ENCODE measurements at places on chromosomes 3 and 15.

DNA sequence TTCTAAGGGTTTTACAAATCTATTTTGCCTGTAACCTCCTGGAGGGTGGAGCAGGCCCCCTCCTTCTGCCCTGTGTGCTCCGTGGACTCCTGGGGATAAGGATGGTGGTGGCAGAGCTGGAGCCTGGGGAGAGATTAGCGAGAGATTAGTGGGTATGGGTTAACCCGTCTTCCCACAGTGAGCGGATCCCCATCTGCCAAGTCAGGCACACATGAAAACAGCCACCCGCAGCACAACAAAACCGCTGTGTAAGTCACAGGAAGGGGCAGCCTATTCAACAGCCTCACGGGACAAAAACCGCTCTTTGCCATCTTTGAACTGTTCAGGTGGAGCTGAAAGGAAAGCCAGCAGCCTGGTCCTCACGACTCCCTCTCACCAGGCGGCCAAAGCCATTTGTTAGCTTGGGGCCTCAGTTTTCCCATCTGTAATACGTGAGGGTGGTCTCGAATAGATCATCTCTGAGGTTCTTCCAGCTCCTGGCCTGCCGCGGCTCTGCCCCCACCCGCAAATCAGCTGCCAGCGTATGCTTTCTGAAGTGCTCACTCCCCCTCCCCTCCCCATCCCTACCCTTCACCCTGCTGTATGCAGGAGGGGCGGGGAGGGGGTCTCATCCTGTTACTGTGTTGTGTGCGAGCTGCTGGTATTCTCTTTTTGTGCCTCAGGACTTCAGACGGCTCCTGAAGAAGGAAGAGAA lies 43.6 kb downstream of the PDIA5 start:
- no peak for DNase-seq

- DNase-seq: no peak
Measured at GRCh38 chr3:194035406-194036138, 100.4 kb upstream of the HES1 start.

DNA sequence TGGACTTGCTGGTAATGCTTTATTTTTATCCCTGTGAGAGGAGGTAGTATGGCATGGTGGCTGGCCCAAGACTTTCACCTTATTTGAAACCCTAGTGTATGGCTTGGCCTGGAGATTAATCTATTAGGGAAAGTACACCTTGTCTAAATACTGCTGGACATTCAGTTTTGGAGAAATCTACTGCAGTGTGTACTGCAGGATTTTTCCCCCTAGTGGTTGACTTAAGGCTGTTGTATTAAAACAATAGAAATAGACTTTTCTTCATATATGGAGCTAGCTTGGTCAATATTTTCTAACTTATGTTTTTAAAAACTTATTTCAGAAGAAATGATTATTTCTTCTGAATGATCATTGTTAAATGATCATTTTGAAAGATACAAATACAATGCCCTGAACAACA lies 13.9 kb upstream of the SLITRK3 start:
- DNase-seq: no peak

GRCh38 chr15:52054381-52054780 lies 35.4 kb downstream of the MAPK6 start:
- DNase-seq: no peak

GRCh38 chr3:23072693-23073092 lies 130.4 kb upstream of the UBE2E2 start:
- no peak for DNase-seq

DNA sequence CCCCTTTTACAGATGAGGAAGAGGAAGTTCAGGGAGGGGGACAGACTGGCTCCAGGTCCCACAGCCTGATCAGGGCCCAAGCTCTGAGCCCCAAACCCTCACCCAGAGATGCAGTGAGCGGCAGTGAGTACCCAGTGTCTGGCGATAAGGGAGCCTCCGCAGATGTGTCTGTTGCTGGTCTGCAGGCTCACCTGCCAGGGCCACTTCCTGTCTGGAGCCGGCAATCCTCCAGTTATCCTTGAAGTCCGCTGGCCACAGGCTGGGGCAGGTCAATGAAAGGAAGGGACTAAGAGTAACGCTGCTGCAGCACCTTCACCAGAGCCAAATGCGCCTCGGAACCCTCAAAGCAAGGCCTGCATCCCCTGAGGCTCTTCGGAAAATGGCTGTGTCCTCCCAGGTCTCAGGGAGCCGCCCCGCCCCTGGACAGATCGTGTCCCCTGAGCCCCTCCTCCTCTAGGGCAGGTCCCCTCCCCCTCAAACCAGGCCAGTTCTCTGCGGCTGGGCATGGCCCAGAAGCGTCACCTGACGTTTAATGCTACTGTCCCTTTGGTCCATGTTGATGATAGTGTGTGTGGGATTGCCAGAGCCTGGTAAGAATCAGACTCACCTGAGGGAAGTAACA lies 51.5 kb downstream of the MYL3 start:
- DNase-seq: no peak

- no peak for DNase-seq
Measured at GRCh38 chr3:8891774-8892173, 71.5 kb downstream of the RAD18 start.

DNA sequence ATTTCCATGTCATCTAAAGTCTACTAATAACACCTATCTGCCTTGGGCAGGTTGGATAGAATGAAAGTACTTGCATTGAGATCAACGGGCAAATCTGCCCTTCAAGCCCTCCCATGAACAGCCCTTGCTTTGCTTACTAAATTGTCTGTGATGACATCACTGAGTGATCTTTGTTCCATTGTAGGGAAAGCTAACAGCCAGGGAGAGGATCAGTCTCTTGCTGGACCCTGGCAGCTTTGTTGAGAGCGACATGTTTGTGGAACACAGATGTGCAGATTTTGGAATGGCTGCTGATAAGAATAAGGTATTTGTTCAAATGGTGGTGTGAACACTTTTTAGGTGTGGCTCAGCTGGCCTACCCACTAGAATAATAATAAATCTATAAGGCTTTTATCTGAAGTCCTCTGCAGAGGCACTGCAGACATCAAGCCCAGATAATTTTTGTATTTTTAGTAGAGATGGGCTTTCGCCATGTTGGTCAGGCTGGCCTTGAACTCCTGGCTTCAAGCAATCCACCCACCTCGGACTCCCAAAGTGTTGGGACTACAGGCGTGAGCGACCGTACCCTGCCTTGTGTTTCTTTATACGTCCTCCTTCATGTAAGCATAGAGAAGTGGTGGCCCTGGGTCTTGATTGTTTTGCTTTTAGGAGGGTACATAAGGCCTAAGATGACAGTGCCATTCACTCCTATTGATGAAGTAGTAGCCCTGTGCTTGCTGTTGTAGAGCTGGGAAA lies 5.7 kb downstream of the PCCB start:
- DNase-seq: no peak

DNA sequence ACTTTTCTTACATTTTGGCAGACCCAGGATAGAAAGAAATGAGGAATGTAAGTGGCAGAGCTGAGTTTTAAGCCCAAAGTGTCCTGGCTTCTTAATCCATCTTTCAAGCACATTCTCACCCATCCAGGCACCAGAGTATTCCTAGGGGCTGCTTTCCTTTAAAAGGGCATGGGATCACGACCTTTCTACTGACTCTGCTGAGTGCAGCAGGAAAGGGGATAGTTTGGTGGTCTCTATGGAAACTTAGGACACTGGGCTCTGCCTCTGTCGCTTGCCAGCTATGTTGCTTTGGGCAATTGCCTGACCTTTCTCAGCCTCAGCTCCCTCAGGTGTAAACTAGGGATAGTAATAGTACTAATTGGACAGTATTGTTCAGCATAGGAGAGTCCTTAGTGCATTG lies 458.4 kb downstream of the PDCD6IP start:
- no peak for DNase-seq

DNA sequence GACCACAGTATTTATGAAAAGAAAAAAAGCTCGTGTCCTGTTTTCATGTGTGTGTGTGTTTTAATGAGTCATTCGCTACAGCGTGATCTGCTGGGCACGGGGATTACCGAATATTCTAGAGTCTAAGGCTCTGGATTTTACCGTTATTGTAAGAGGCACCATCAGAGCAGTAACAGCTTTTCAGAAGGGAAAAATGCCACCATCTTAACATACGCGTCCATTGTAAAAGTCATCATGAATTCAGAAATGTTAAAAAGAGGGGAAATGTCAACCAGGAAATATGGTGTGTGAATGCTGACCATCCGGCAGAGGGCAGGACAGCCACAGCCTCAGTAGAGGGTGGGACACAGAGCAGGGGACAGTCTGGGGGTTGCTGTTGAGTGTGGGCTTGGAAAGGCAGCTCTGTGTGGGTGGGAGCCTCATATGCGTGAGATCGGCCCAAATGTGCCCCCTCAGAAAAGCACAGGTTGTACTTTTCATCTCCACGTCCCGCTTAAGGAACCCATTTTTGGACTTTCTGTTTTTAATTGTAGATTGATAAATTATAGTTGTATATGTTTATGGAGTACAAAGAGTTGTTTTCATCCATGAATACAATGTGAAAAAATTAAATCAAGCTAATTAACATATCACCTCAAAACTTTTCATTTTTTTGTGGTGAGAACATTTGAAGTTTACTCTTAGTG lies 69.6 kb downstream of the ASB7 start:
- DNase-seq: no peak

- no peak for DNase-seq
Measured at GRCh38 chr15:92149029-92149428, 244.7 kb upstream of the ST8SIA2 start.

DNA sequence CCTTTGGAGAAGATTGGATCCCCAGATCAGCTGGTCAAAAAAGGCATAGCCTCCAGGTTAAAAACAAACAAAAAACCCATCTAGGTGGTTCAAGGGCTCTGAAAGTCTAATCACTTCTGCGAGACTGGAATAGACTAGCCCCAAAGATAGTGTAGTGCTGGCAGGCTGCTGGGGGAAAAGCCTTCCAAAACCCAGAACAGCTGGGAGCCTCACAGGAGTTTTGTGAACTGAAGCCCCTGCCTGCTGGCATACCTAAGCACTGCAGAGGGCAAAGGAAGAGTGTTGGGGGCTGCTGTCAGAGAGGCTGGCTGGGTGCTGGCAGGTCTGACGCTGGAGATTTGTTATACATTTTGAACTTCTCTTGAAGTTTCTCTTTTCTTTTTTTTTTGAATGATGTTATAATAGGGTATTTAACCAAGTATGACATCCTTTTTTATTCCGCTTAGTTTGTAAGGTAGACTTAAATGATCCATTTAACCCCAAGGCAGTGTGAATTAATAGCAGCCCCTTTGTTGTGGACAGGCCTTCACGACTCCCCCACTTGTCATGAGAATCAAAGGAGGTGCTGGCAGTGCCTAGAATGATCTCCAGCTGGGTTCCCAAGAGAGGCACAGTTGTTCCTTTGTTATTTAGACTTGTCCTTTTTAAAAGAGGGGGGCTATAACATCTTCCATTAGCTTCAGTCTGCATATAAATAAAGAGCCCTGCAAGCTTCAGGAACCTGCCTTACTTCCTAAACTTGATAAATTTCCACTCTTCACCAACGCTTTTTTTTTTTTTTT lies 53.9 kb downstream of the CRTC3 start:
- no peak for DNase-seq
